NCI-H187 (cell line): ENCODE measurements at places on chromosomes 1 and 21.
A peak's percentile ranks its signal among the peaks of the same experiment; 100 is the strongest.

GRCh38 chr1:153760440-153760839 lies 14.8 kb upstream of the SLC27A3 start:
- no peak for DNase-seq

DNA sequence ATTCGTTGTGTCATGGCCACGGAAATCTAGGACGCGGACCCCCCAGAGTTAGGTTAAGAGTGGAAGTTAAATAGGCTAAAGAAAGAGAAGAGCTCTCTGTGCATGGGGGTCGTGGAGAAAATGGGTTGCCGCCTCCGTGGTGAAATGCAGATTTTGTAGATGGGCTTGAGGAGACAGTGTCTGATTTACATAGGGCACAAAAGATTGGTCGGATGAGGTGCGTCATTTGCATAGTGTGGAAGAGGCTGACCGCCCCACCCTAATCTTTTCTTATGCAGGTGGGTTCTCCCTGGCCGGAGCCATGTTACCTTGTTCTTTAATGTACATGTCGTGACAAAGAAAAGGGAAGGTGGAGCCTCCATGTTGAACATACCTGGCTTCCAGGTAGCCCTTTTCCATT lies 14.3 kb upstream of the SLC5A9 start:
- DNase-seq, result no peak

- no peak for DNase-seq
Observed at GRCh38 chr1:167404161-167404888, 114.0 kb downstream of the CD247 start.

GRCh38 chr1:161137881-161138280 lies 5.4 kb upstream of the DEDD start:
- no peak for DNase-seq

DNA sequence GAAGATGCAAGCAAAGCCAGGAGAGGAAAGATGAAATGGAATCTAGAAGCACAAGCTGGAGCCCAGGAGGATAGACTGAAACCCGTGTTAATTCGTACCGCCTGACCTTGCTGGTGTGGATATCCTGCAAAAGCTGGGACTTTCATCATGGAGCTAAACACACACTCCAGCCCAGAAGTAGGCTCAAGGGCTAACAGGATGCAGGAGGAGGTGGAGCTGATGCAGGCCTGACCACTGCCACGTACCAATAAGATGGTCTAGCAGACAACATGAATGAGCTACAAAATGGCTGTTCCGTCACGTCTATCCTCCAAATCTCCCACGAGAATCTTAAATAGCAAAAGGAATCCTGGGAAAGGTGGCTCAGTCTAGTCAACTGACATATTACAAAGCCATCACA lies 270.3 kb downstream of the SDCCAG8 start:
- DNase-seq, result no peak

DNA sequence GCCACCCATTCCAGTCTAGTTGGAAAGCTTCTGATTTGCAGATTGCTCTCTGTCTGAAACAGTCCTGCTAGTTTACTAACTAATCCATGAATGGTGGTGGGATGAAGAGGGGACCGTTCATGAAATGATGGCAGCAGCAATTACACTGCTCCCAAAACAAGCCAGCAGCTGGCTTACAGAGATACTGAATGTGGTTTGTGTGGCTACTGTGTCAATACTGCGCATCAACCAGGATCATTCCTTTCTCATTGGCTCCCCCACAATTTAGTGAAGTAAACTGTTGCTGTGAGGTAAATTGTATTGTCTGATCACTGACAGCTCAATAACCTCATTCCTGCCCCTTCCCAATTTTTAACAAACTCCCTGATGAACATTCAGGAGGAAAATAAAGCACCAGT lies 191.3 kb upstream of the LMO4 start:
- DNase-seq, result no peak

- no peak for DNase-seq
Observed at GRCh38 chr1:58447886-58448285, 98.6 kb downstream of the OMA1 start.

DNA sequence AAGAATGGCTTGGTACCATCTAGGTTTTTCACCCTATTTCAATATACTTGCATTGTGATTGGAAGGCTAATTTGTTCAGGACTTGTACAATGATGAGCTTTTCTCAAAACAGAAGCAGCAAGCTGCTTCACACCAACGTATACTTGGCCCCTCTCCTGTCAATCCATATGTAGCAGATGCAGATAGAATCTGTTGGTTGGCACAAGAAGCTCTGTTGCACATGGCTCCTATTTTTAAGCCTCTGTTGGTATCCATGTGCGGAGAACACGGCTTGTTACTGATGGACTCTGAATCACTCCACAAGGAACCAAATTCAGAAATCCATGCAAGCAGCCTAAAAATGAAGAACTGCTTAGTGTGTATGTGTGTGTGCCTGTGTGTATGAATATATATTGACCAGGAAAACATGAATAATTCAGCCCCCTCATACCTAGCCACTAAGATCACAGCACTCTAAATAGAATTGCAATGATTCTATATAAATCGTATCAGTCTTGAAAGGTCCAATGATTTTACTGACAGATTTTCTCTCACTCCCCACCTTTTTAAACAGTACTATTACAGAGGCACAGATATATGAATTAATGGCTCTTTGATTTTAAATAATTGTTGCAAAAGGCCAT lies 258.4 kb upstream of the DPYD start:
- DNase-seq, result no peak

DNA sequence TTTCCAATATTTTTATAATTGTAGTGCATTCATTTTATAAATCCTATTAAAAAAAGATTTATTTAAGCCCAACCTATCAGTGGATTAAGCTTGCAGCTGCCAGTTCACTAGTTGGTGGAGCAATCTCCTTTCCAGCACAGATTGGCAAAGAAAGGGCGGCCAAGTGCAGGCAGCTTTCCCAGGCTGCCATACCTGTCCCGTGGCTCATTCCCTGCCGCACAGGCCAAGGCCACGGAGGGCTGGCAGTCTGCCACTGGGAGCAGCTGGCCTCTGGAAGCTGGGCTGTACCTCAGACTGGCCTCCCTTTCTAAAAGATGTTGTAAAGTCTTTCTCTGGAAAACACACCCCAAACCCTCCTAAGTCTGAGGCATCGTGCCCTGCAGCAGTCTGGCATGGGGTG lies 74.2 kb downstream of the SIM2 start:
- DNase-seq, result no peak

GRCh38 chr1:99537886-99538617 lies 107.9 kb upstream of the PALMD start:
- no peak for DNase-seq

GRCh38 chr1:240407407-240407806 lies 204.5 kb downstream of the GREM2 start:
- DNase-seq, result no peak

GRCh38 chr1:58325866-58326265 lies 220.7 kb downstream of the OMA1 start:
- DNase-seq, result no peak

DNA sequence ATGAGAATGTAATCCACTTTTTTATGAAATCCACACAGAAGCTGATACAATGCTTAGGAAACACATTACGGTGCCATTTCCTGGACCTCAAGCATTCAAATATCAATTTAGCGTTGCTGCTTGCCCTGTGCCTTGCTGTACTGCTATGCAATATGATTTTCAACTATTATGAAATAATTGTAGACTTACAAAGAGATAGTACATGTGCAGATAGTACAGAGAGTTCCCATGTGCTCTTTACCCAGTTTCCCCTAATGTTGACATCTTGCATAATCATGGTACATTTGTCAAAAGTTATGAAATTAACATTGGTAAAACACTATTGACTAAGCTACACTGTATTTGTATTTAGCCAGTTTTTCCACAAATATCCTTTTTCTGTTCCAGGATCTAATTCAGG lies 37.7 kb upstream of the PTBP2 start:
- no peak for DNase-seq

DNA sequence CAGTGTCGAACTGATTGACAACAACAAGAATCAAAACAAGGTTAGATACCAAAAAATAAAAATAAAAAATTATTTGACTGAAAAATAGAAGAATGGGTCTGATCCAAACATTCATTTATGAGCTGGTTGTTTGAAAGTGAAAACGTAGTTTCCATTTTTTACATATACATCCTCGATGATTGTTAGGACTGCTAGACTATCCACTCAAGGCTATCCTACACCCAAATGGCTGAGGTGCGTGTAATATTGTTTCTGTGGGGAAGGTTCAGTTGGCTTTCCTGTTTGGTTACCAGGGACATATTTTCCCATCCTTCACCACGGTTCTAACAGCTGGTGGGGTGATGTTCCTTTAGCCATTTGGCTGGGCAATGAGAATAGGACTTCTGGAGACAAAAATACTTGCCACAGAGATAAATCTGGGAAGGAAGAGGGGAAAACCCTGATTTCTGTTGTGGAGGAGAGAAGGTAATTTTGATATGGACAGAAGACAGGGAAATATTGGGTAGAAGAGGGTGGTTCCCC lies 66.3 kb downstream of the MAP3K7CL start:
- DNase-seq, result no peak

- DNase-seq, result no peak
Observed at GRCh38 chr21:22900490-22900889, 1902.3 kb downstream of the NCAM2 start.

GRCh38 chr1:212816567-212817278 lies 25.0 kb downstream of the TATDN3 start:
- no peak for DNase-seq

- DNase-seq, result no peak
Observed at GRCh38 chr21:15255261-15255660, 190.5 kb upstream of the NRIP1 start.

DNA sequence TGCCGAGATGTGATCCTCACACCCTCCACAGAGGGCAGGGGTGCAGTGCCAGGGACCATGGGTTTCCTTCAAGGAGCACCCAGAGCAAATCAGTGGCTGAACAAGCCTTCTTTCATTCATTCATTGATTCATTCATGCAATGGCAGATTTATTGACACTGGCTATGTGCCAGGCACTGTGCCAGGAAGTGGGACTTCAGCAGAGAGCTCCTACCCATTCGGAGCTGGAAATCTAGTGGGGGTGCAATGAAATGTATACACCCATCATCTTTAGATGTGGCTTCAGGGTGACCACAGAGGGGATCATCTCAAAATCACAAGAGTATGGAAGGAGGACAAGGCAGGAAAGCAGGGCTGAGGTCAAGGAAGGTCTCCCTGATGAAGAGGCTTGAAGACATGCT lies 18.9 kb downstream of the SLC6A9 start:
- DNase-seq, result no peak

GRCh38 chr1:150322310-150322709 lies 977 bp downstream of the PRPF3 start:
- no peak for DNase-seq

GRCh38 chr1:83065952-83066727 lies 932.8 kb downstream of the TTLL7 start:
- no peak for DNase-seq

DNA sequence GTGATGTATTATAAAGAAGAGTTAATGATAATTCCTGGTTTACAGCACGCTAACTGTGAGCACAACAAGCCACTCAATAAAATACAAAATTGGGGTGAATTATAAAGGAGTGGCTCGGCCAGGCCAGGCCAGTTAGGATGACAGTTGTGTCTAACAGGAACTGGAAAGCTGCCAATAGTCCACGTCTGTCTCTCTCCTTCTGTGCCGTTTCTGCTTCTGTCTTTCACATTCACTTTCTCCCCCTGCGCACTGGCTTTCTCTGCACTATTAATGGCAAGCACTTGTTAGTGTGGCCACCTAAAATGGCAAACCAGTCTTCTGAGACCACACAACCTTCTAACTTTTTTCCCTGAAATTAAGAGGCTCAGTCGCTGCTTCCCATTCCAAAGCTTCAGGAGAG lies 394.3 kb downstream of the NTNG1 start:
- DNase-seq, result no peak

GRCh38 chr1:170800265-170800664 lies 135.1 kb upstream of the MROH9 start:
- DNase-seq, result no peak

- DNase-seq, result no peak
Observed at GRCh38 chr1:168842916-168843315, 113.9 kb upstream of the DPT start.

- DNase-seq, result no peak
Observed at GRCh38 chr1:216261631-216262030, 161.6 kb downstream of the USH2A start.

DNA sequence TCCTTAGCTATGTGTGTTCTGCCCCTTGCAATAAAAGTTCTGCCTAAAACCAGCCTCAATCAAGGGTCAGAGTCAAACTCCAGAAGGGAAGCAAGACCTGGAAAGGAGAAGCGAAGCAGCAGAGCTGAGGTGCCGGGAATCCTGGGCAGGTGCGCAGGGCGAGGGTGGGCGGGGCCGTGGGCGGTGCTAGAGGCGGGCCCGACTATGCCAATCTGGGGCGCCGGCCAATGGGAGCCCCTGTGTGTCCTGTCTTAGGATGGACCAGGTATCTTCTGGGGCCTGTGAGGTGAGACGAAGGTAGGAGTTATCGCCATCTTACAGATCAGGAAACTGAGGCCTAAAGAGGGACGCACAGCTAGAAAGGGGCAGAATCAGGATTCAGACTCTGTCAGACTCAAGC lies 120.3 kb downstream of the PTPRU start:
- peak; percentile 18 for DNase-seq

DNA sequence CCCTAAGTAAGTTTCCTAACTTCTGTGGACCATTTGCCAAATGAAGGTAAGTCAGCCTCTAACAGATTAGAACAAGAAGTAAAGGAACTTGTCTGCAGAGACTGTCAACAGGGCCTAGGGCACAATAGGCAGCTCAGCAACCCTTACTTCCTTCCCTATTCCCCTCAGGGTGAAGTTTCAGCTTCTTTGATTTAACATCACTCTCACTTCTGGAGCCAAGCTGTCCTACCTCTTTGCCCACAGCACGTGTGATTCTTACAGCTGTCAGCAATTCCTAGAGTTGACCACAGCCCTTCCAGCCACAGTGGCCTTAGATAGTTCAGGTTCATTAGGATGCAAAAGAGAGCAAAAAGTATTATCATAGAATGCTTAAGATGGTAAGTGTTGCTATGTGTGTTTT lies 7.6 kb upstream of the EIF4G3 start:
- DNase-seq, result no peak

GRCh38 chr1:110319332-110320167 lies 19.6 kb upstream of the RBM15 start:
- no peak for DNase-seq

GRCh38 chr1:7388141-7388487 lies 383.0 kb upstream of the VAMP3 start:
- no peak for DNase-seq

GRCh38 chr1:11654939-11655808 lies 497 bp downstream of the FBXO44 start:
- no peak for DNase-seq

DNA sequence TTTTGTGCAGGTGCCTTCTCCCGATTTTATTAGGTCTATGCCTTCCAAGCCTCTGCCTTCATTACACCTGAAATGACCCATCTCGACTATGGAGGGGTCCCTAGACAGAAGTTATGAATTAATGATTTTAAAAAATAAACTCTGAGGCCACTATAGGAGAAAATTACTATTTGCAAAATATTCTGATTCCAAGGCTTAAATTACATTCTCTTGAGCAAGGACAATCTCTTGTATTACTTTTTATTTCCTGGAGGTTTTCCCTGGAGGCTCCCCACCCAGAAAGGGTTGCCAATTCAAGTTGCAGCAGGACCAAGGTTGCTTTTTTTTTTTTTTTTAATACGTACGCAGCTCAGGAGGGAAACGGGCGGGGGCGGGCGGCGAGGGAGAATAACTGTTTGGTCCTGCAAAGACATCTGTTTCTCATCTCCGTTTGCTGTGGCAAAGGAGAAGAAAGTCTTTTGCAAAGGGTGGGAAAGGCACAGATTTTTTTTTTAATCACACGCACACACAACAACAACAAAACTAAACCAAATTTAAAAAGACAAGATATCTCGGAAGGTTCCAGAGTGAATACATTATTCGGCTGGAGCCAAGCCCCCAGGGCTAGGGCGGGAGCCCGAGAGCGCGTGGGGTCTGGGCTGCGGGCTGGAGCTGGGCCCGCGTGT lies 618 bp upstream of the SERTAD4 start:
- no peak for DNase-seq
